ENCODE measurements at places on chromosomes 12 and 14.

DNA sequence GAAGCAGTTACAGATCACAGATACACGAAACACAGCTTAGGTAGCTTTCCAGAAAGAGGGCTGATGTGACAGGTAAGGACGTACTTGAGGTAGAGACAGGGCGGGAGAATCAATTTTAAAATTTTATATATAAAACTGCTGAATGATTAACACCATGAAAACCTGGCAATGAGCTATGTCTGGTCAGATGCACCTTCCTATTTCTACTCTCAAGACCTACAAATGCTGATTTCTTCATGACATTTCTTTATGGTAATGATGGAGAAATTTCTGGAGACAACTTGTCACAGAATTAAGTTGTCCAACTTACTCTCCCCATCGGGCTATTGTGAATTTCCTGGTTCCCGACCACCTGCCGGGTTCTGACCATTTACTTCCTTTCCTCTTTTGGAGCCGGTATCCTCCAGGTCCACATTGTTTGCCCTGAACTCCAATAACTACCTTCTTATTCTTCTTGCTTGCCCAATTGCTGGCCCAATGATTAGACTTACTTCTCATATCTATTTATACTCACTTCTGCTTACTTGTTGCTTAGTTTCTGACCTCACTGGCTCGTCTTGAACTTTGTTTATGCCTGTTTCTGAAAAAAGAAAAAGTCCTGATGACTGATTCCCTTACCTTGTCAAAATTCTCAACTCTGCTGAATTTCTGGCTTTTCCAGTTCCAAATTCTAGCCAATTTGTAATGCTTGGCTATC lies 12.8 kb upstream of the ATP2B1 start:
- no peak for DNase-seq

- no peak for DNase-seq
Observed at GRCh38 chr12:106245767-106246166, 2.1 kb downstream of the CKAP4 start.

- DNase-seq = no peak
Observed at GRCh38 chr14:40345334-40345733, 913.1 kb upstream of the FBXO33 start.

DNA sequence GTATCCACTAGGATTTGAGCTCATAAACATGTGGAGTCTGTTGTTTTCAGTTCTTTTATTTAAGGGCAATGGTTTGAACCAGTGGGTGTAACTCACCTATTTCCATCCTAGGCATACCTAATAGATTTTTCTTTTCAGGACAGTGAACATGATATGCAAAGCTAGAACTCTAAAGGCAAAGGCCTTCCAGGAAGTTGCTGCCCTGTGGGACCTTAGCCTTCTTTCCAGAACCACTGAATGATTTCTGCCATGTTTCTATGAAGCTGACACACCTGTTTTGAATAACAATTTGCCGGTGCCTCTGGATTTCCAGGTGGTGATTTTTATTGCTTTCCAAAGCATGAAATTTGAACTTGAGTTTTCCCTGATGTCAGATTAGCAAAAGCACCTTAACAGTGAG lies 372.9 kb upstream of the FAR2 start:
- no peak for DNase-seq

DNA sequence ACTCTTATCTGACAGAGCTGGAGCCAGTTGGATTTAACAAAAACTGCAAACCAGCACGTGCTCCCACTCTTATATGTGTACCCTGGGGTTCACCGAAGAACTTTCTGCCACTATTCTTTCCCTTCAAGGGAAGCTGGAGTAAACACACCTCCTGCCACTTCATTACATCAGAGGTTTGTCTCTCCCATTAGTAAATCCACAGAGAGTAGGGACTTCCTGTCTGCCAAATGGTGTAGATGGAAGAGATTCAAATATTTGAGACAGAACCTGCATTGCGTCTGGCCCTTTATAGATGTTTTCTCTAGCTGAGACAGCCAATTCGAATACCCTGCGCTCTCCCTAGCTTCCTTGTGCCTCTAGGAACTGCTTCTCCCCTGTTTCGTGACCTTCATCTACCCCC lies 29.1 kb upstream of the AEBP2 start:
- no peak for DNase-seq

Data from HEK293T (cell line).